ENCODE measurements at places on chromosomes 2 and 18.

GRCh38 chr2:174778085-174778981 is 14.1 kb upstream of the CHRNA1 start:
- DNase-seq = no peak

GRCh38 chr2:120751553-120751952 is 15.9 kb downstream of the GLI2 start:
- DNase-seq = no peak

DNA sequence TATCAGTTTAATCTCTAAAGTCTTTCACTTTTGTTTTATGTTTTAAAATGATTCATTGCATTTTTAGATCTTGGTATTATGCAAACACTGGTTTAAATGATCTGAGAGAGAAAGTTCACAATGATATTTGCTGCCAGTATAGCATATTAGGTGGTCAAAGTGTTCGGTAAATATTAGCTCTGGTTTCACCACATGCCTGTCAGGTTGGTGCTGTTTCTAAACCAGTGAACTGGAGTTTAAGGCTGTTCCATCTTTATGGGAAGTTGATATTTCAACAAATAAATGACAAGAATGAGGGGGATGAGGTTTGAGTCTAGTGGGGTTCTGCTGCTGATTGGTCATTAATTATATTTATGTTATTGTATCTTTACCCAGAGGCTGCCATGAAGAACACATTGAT is 436.4 kb downstream of the DCDC2C start:
- no peak for DNase-seq

GRCh38 chr2:192035731-192036442 is 158.8 kb downstream of the TMEFF2 start:
- no peak for DNase-seq

DNA sequence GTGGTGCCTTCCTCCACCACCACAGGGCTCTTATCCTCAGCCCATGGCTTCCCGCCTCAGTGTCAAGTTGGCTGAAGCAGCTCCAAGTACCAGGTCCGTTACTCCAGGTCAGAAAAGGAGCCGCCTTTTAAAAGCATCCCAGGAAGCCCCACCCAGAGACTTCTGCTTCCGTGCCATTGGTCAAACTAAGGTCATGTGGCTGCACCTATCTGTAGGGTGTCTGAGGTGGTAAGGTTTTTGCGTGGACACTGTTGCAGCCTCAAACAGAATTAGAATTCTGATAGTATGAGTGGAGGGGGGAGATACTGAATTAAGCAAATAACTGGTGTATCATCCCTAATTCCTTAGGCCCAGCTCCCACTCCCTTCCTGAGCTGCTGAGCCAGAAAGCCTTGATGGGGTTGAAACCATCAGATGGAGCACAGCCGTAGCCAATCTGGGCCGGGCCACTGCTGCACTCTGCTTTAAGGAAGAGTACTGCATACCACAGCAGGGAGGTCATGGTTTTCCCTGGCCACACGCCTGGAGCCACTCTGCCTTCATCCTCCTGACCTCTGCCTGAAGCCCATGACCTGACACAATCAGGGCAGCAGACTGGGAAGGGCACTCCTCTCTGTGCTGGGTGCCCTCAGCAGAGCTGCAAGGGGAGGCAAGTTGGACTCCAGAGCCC is 8.4 kb downstream of the TMEM247 start:
- DNase-seq = no peak

- DNase-seq = no peak
Observed at GRCh38 chr2:127397568-127398238, 9.9 kb upstream of the MAP3K2 start.

DNA sequence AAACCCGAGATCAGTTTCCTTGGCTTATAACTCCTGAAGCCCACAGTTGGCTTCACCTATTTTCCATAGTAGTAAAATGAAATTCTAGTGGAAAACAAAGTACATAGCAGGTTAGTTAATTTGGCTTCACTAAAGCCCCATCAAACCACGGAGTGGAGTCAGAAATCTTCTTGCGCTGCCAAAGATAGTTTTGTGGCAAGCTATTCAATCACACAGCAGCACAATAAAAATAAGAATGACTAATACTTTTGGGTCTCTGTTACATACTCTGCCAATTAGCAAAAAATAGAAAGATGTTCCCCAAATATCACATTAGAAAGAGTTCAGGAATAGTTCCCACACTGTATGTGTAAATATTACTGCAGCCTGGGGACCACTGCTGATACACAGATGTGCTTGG is 175.2 kb upstream of the NOL4 start:
- no peak for DNase-seq

GRCh38 chr2:80530442-80531064 is 226.0 kb upstream of the LRRTM1 start:
- no peak for DNase-seq

GRCh38 chr2:31475692-31476091 is 61.1 kb upstream of the XDH start:
- DNase-seq = no peak

DNA sequence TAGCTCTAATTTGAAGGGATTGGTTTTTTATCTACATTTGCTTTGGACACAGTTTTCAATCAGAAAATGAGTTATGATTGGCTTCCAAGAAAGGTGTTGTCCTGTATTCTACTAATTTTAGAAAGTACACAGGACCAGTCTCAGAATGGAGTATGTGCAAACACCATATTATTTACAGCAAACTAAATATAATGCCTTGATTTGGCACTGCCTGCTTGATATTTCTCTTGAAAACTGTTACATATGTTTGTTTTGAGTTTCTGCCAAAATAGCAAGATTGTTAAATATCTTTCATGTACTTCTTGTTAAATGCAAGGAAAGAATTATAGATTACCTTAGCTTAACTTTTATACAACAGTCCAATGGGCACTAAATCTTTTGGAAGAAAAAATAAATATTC is 694.9 kb downstream of the KCNJ3 start:
- DNase-seq = no peak

GRCh38 chr2:47173986-47174732 is 19.1 kb upstream of the STPG4 start:
- DNase-seq = no peak

- DNase-seq = no peak
Observed at GRCh38 chr2:51344886-51345285, 313.0 kb upstream of the NRXN1 start.

DNA sequence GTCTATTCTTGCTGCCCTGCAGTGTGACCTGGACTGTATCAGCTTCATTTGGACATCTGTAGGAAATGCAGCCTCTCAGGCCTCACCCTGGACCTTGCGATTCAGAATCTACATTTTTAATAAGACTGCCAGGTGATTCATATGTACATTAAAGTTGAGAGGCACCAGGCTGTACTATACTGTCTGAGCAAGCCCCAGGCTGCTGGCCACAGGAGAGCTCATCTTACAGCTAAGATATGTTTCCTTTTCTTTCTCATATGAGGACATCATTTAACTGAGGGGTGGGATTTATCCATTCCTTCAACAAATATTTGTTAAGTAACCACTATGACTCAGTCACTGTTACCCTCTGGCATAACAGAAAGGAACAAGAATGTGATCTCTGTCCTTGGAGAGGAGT is 78.2 kb upstream of the GCFC2 start:
- DNase-seq = no peak
